ENCODE measurements at places on chromosomes 6 and 20.

- DNase-seq, result no peak
Measured at GRCh38 chr6:39850736-39851297, 58.6 kb downstream of the DAAM2 start.

DNA sequence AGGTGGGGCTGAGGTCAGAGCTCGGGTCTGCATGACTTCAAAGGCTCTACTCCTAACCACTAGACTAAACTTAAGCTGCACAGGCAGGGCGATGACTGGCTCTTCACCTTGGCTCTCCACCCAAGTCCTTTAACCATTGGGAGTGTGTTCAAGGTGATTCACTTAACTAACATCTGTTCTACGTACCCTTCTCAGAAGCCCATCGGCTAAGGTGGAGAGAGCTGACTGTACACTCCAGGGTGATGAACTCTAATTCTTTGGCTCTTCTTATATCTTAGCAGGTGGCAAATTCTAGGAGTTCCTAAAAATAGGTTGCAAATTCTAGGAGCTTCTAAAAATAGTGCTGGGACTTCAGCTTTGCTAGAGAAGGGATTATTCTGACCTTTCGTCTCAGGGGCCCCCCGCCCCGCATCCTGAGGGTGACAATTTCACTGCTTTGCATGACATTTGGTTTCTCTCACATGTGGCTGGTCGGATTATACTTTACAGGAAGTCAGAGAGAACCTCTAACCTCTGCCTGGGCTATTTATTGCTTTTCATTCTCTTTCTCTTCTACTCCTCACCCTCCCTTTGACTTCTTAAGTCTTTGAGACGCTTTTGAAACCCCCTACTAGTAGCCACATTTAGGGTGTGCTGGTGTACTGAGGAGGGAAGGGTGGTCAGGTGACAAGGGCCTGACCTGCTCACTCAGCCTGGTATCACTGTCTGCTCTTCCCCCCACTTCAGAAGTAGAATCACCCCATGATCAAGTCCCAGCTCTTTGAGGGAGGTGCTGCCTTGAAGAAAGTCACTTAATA is 55.5 kb downstream of the PRDM1 start:
- DNase-seq, result no peak

- DNase-seq, result no peak
Measured at GRCh38 chr6:437037-437392, 45.5 kb downstream of the IRF4 start.

DNA sequence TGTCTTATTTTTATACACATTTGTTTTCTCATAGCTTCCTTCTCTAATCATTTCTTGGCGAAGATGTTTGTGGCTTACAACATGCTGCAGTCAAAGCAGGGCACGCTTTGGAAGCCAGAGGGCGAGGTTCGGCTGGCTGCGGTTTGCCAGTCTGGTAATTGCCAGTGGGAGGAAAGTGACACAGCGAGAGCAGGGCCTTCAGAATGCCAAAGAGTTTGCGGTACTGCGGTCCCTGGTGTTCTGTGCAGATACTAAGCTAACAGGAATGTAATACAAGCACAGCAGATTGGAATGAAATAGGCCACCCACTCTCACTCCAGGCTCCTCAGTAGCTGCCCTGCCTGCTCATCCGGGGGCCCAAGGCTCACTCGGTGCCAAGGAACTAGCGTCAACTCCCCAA is 58.7 kb upstream of the TGM3 start:
- DNase-seq, result peak; percentile 100

DNA sequence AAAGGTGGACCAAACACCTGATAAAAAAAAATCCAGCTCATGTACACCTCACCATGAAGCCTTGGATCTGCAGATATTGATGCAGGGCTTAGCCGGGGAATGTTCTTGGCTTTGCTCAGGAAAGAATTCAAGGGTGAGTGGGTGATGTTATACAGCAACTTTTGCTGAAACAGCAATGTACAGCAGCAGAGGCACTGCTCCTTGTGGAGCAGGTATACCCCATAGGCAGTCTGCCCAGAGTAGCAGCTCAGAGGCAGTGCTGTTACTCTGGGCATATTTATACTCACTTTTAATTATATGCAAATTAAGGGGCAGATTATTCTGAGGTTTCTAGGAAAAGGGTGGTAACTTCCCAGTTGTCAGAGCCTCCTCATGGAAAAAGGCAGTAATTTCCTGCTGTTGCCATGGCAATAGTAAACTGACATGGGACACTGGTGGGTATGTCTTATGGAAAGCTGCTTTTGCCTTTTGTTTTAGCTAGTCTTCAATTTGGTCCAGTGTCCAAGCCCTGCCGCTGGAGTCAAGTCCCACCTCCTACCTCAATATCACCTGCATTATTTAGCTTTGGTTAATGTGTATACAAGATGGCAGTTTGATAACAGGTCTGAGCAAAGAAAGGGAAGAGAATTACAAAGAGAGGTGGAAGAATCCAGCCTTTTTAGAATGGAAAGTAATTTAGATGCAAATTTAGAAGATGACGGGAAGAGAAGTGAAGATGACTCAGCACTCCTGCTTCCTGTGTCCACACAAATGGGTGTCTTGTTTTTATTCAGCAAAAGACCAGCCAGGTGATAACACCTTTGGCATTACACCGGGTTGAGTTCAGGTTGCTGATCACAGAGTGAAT is 110.1 kb upstream of the JAG1 start:
- no peak for DNase-seq

GRCh38 chr6:167565388-167565787 is 240.5 kb downstream of the TTLL2 start:
- DNase-seq, result no peak

DNA sequence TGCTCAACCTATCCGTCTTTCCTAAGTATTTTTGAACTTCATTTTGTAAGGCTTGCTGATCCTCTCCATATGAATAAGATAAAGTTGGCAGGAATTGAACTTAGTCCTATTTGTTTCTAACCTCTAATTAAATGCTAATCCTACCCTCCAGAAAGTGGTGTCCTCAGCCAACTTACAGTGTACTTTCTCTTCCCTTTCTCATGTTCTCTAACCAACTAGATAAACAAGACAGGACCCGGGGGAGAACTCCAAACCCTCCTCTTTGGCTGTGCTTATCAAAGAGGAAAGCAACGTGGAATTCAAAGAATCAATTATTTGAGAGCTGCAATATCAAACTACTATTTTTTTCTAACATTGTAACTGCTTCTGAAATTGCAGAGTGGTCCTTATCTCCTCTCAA is 56.5 kb upstream of the NRSN1 start:
- no peak for DNase-seq

DNA sequence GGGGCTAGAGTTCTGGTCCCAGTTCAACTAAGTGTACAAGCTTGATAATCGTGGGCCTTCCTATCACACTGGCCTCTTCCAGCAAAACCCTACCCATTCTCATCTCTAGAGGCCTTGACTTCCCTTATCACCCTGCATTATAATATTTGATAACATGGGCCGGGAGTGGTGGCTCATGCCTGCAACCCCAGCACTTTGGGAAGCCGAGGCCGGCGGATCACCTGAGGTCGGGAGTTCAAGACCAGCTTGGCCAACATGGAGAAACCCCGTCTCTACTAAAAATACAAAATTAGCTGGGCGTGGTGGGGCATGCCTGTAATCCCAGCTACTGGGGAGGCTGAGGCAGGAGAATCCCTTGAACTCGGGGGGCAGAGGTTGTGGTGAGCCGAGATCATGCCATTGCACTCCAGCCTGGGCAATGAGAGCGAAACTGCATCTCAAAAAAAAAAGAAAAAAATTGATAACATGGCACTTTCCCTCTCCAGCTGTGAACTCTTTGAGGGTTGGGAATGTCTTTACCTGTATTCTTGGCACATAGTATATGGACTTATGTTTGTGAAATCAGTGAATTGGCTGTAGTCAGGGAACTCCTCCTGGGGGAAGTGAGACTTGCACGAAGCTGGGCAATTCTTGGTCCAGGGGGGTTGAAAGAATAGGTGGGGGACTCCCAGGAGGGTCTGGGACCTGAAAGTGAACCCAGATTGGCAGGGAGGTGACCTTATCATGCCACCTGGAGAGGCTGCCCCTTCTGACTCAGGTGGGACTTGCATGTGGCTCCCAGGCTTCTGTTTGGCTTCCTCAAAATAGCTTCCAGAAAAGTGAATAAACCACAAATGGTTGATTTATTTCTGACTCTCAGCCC is 915 bp upstream of the C6orf47 start:
- DNase-seq, result no peak

DNA sequence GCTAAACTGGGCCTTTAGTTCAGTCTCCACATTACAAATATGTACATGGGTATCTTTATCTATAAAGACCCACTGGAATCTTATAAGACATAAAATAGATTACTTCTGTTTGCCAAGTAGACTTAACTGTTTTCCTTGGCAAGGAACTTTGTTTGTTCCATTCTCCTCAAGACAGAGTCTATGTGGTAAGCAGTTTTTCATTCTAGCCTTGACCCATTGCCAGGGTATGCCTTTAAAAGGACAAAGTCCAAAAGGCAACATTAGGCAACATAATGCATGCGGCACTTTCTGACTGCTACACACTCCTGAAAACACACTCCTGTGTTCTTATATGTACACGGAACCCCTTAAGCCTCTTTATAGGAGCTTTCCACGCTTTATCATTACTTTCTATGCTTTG is 20.4 kb downstream of the VNN1 start:
- no peak for DNase-seq

All from EH (cell line).